Adipocyte (in vitro differentiated cells): ENCODE measurements at places on chromosomes 5 and 9.

DNA sequence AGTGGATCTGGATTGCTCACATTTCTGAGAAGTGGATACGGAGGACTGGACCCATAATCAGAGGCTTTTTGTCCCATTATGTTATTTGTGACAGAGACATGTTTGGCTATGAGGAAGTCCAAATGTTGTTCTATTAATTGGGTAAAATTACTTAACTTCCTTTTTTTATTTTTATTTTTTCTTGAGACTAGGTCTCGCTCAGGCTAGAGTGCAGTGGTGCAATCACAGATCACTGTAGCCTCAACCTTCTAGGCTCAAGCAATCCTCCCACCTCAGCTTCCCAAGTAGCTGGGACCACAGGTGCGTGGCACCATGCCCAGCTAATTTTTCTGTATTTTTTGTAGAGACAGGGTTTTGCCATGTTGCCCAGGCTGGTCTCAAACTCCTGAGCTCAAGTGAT is 11.9 kb upstream of the PGGT1B start:
- DNase-seq = no peak

DNA sequence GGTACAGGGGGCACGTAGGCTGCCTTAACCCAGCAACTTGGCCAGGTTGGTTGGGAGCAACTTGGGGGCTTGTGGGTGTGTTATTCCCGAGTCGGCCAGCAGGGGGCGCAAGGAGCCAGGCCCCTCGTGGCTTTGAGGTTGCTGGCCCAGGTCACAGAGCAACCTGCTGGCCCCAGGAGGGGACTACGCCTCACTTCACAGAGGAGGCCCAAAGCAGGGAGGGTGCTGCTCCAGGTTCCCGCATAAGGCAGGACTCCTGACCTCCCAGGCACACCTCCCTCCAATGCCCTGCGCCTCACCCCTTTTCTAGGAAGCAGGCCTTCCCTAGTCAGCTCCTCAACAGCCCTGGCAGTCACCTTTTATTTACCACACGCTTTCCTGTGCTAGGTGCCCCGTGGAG is 18.1 kb downstream of the KYAT1 start:
- DNase-seq = peak; percentile 79

DNA sequence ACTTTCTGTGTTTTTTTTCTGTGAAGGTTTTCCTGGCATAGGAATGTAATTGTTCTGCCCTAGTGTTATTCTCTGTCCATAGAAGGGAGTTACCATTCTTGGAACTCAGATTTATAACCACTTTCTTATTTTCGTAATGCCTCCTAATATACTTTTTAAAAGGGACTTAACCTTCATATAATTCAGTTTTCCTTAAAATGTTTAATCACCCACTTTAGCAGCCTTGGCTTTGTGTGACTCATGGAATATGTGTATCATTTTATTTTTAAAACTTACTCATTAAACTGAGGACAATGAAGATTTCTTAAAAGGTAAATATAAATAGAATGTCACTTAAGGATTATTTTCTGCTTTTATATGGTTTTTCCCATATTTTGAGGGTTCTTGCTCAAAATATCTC is 50.0 kb downstream of the RAI14 start:
- DNase-seq = no peak

- DNase-seq = peak; percentile 76
Observed at GRCh38 chr9:92180669-92181181, 65.5 kb upstream of the SPTLC1 start.

GRCh38 chr9:132108728-132109127 is 29.1 kb upstream of the MED27 start:
- no peak for DNase-seq

GRCh38 chr5:173602423-173602822 is 14.0 kb downstream of the BOD1 start:
- DNase-seq = peak; percentile 70

DNA sequence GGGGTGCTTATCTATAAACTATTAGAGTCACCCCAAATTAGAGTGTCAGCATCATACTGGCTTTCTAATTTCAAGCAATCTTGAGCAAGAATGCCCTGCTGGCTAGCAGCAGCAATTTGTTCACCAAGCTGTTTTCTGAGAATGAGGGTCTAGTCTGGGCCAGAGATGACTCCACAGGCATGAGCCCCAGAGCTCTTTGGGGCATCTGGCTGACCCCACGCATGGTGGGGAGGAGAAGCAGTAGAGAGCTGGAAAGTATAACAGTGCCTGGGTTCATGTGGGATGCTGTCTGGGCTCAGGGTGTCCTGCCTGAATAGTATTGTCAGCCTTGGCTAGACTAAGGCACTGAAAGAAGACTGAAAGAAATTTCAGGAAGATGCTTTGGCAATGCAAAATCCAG is 64.9 kb downstream of the C6 start:
- DNase-seq = no peak

- no peak for DNase-seq
Observed at GRCh38 chr5:178280631-178281030, 48.0 kb upstream of the PHYKPL start.

- DNase-seq = peak; percentile 40
Observed at GRCh38 chr5:56264417-56265025, 31.4 kb upstream of the ANKRD55 start.

- DNase-seq = no peak
Observed at GRCh38 chr9:134962065-134962972, 44.6 kb upstream of the FCN1 start.

DNA sequence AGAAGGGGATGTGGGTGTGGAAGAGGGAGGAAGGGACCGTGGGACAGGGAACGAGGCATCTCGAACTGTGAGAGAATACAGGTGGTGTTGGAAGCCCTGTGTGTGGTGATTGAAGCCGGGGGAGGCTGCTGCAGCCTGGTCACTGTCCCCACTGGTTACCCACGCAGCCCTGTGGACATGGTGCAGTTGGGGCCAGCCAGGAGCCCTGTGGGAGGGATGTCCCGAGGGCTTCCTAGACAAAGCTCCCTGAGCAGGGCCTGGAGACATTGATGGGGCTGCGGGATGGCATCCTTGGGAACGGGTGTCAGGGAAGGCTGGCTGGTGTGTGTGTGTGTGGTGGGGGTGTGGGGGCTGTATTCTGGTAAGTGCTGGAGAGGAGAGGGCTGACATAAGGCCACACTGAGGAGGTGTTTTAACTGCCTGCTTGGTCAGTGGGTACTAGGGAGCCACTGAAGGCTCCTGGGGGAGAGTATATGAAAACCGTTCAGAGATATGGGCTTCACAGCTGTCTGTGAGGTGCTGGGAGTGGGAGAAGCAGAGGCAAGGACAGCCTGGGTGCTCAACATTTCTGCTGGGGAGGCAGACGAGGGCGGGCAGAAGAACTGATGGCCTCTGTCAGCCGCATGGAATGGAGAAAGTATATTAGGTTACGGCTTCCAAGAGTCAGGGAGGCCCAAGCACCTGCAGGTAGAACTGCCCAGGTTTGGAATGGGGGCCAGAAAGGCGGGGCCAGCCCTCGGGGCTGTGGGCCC is 20.0 kb downstream of the WNK2 start:
- DNase-seq = no peak
